ENCODE measurements at places on chromosomes 7 and 10.

GRCh38 chr10:29957236-29957635 lies 102.2 kb downstream of the JCAD start:
- no peak for DNase-seq

GRCh38 chr7:90777041-90777440 lies 180.9 kb downstream of the CDK14 start:
- DNase-seq, result no peak

DNA sequence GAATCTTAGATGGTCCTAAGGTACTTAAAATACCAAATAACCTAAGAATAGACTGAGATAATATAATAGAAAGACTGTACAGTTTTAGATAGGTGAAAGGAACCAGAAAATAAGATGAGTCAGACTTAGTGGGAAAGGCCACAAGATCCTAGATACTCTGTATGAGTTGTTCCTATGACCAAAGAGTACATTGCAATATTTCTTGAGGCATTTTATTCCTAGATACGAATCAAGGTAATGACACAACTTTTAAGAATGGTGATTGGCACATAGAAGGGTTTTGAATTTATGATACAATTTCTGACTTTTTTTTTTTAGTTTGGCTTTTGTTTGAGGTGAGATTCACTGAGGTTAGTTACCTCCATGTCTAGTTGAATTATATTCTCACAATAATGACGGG lies 30.2 kb downstream of the MGAM start:
- no peak for DNase-seq

GRCh38 chr10:6924166-6924565 lies 344.1 kb upstream of the PRKCQ start:
- no peak for DNase-seq

DNA sequence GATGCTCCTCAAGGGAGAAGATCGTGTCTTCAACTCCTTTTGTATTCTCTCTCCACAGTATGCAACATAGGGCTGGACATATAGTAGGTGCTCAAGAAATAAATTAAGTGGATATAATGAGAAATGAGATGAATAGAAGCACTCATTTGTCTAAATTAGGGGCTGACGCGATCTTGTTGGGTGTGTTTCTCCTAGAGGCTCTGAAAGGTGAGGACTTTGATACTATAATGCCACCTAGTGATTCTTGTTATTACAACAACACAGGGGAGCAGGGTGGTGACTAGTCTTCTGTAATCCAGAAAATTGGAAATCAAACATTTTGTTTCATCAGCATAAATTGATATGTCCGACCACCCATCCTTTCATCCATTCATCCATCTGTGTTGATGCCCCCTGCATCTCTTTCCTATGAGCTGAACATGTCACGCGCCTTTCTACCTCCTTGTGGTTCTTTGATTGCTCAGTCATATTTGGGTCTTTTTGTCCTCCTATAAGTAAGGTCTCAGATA lies 3.5 kb upstream of the CFAP58 start:
- DNase-seq, result no peak

DNA sequence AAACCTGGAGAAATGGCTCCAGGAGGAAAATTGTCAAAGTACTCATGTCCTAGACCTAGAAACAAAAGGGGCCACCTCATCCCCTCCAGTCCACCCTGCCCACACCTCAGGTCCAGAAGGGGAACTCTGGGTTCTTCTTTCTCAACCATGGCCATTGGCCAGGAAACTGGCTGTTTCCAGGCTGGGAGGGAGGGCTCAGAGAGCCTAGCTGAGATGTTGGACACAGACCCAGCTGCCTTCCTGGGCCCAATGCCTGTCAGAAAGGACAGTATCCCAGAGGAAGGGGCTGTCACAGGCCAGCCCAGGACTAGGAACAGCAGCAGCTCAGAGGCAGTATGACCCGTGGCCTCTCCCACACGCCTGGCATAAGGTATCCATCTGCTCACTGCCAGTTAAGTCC lies 9.6 kb downstream of the GRID1 start:
- DNase-seq, result no peak

- no peak for DNase-seq
Observed at GRCh38 chr7:117269417-117269816, 53.4 kb downstream of the WNT2 start.

DNA sequence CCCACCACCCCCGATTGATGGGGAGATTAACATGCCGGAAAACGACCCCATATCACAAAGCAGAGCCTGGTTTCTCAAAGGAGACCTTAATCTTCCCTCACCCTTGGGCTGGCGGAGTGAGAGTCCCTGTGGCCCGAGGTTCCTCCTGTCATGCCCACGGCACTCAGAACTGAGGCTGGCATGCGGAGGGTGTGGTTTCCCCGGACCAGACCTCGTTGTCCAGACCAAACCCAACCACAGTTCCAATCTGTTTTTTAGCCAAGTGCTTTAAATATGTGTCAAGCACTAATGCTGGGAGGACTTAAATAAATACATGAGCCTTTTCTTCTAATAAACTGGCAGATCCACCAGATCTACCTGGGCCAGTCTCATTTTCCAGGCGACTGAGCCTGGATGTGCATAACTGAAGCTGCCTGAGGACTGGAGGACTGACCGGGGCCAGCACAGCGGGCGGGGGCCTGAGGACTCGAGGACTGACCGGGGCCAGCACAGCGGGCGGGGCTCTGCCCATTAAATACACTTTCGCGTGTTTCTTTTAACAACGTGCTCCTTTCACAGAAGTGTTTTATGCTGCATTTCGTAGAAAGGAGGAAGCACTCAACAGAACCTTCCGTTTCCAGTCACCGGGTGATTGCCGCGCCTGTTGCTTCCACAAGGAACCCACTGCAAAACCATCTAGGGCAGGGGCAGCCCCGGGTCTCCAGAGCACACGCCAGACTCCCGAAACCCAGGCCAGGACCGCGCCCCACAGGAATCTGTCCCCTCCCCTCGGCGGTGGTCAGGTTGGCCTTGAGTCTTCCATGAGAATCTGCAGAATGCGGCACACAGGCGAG lies 334.6 kb downstream of the PTPRN2 start:
- no peak for DNase-seq

DNA sequence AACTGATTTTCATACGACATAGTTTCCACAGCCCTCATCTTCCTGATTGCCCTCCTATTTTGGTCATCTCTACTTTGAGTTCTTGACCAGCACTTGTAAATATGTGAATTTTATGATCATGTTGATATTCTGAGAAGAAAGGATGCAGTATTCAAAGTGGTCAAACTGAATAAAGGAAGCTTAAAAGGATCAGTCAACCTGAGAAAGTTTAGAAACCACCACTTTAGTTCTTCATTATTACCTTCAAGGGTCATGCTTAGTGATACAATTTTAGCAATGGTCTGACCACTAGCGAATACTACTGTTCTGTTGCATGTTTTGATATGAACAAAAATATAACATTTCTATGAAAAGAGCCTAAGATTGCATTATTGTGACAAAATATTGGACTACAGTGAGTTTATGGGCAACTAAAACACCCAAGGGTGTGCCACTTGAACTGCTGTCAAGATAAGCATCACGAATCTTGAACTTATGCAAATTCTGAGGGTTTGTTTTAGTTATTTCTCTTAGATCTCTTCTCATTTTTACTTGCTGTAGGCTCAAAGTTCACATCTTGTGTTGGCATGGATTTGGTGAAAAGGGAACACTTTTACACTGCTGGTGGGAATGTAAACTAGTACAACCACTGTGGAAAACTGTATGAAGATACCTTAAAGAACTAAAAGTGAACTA lies 247.7 kb downstream of the IPMK start:
- no peak for DNase-seq

DNA sequence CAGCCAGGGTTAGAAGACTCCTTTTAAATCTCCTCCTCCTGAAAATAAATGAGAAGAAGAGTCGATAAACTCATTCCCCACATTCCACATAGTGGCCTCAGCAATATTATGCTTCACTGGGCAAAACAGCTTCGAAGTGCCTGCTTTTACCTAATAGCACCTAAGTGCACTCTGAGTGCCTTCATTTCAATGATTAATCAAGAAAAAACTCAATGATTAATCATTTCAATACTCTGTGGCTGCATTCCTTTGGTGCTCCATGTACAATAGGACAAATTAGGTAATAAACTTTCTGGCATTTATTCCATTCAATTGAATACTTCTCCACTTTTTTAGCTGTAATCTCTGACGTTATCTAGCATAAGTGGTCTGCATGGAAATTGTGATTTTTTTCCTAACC lies 174.6 kb downstream of the CCDC71L start:
- no peak for DNase-seq

DNA sequence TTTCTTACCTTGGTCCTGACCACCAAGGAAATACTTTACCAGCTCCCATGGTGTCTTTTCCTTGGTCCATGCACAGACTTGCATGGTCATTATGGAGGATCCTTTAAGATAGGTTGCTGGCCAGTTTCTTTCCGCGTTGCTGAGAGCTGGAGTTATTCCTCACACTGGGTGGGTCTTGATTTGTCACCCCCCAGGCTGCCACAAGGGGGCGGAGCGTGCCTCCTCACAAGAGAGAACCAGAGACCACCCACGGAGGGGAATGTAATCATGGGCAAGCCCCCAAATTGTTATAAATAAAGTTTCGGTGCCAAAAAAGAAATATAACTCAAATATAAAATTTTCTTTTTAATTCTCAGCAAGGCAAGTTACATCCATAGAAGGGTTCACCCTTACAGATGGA lies 10.5 kb upstream of the TRIM24 start:
- no peak for DNase-seq

All from stimulated activated CD8-positive, alpha-beta memory T cell treated with anti-CD3 and anti-CD28 coated beads, Interleukin-7, amount 100 ng/mL, for 48 hours (primary cell).